ENCODE measurements at places on chromosomes 4 and X. TPM values are rescaled to one million over a fixed set of nuclear protein-coding genes. Genes with fewer than 3 reads are reported as not detected.
A peak's percentile ranks its signal among the peaks of the same experiment; 100 is the strongest.

MAMLD1 gene
- total RNA-seq, result 0.68 TPM

GLOD5 gene
- not detected for total RNA-seq

- H3K4me3 ChIP-seq, result peak overlapping the region; percentile 94
- no peak for DNase-seq
- no peaks in the 10 kb centered on the region for H3K27me3 ChIP-seq
- no peaks in the 10 kb centered on the region for H3K36me3 ChIP-seq
- no peaks in the 10 kb centered on the region for H3K4me1 ChIP-seq
Measured at GRCh38 chrX:87516717-87517121, 883 bp upstream of the KLHL4 start.

PCSK1N gene
- total RNA-seq, result 2.4 TPM

- no peak overlapping the region for H3K4me3 ChIP-seq
- no peak overlapping the region for H3K27ac ChIP-seq
- H3K36me3 ChIP-seq, result no peaks in the 10 kb centered on the region
- H3K27me3 ChIP-seq, result no peaks in the 10 kb centered on the region
Measured at GRCh38 chr4:55609393-55609866, 17.4 kb upstream of the PDCL2 start.

DNA sequence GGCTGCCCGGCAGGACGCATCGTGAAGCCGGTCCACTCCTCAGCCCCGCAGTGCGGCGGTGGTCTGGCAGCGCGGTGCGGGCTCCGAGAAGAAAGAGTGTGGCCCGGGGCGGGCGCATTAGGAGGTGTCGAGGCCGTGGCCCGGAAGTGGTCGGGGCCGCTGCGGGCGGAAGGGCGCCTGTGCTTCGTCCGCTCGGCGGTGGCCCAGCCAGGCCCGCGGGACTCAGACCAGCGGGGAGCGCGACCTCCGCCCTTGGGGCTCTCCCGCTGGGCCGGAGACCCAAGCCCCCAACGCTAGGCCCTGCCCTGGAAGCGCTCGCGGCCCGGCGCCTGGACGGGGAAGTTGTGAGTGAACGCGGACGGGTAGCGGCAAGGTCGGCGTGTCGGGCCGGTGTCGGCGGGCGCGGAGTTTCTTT, 60.0 kb downstream of the HS3ST1 start:
- no peaks in the 10 kb centered on the region for H3K36me3 ChIP-seq
- no peaks in the 10 kb centered on the region for H3K27me3 ChIP-seq
- H3K27ac ChIP-seq, result no peak overlapping the region
- H3K4me3 ChIP-seq, result no peak overlapping the region
- no peaks in the 10 kb centered on the region for H3K4me1 ChIP-seq

CT45A1 gene
- total RNA-seq, result not detected

DNA sequence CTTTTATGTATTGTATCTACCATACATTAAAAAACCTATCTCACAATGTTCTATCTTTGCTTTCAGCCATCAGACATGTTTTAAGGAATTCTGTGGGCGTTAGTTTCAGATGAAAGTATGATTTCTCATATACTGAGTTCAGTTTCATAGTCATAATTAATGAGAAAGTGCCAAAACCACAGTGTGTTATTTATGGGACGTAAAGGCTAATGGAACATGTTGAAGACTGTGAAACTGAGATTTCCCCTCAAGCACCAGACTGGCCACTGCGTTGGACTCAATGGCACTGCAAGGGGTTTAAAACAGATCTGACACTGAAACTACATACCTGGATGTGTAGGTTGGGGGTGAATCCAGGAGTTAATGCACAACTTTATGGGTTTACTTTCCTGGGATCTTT, 32.0 kb downstream of the F8 start:
- DNase-seq, result no peak
- H3K27ac ChIP-seq, result no peak overlapping the region
- no peak overlapping the region for H3K4me3 ChIP-seq
- H3K27me3 ChIP-seq, result no peaks in the 10 kb centered on the region
- H3K36me3 ChIP-seq, result no peaks in the 10 kb centered on the region

MAGED4B gene
- total RNA-seq, result 162 TPM

MAGEB10 gene
- total RNA-seq, result not detected

SLC4A4 gene
- total RNA-seq, result 3.0 TPM

SSX4B gene
- 1.00 TPM for total RNA-seq

- no peaks in the 10 kb centered on the region for H3K36me3 ChIP-seq
- no peak for DNase-seq
- H3K27me3 ChIP-seq, result no peaks in the 10 kb centered on the region
- no peak overlapping the region for H3K27ac ChIP-seq
Measured at GRCh38 chr4:144788469-144788868, 142.5 kb downstream of the HHIP start.

MAGEB17 gene
- total RNA-seq, result not detected

- no peaks in the 10 kb centered on the region for H3K27me3 ChIP-seq
- no peaks in the 10 kb centered on the region for H3K4me1 ChIP-seq
- H3K4me3 ChIP-seq, result no peak overlapping the region
- H3K27ac ChIP-seq, result no peak overlapping the region
- DNase-seq, result no peak
Measured at GRCh38 chr4:70364002-70364401, 3.4 kb downstream of the SMR3A start.

ENPP6 gene
- 0.07 TPM for total RNA-seq

DNA sequence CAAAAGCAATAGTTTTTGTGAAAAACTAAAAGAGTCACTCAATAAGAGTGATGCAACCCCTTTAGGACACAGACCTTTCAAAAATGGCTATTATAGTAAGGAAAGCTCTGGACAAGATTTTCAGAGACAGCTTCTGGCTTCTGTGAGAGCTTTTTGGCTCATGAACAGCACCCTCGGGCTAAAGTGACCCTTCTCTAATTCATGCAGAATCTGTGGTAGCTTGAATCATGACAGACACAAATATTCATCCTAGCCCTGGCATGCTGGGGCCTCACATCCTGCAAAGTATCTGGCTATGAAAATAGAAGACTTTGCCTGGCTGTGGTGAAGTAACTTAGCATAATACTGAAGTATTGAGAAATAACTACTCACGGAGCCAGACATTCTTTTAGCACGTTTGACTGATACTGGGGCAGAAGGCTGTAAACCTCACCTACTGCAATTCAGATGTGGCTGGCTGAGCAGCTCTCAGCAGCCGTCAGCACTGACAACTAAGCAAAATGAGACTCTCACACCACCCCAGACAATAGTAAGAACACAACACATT, 327.3 kb downstream of the MAPK10 start:
- no peak for DNase-seq
- H3K4me1 ChIP-seq, result peaks cover 8% of the 10 kb centered on the region
- H3K27ac ChIP-seq, result no peak overlapping the region
- no peak overlapping the region for H3K4me3 ChIP-seq

MXRA5 gene
- 40.2 TPM for total RNA-seq

DNA sequence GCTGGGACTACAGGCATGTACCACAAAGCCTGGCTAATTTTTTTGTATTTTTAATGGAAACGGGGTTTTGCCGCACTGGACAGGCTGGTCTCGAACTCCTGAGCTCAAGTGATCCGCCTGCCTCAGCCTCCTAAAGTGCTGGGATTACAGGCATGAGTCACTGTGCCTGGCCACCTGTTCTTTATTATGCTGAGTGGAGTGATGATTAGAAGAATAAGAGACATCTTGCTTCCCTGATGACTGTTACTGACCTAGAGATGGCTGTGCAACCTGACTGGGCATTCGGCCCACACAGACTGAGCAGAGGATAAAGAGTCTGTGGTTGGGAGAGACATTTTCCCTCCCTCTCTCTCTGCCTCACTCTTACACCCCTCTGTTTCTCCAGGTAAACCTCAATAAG, 56.7 kb downstream of the SPINK2 start:
- no peaks in the 10 kb centered on the region for H3K27me3 ChIP-seq
- H3K27ac ChIP-seq, result no peak overlapping the region
- no peak overlapping the region for H3K4me3 ChIP-seq
- DNase-seq, result no peak
- H3K36me3 ChIP-seq, result no peaks in the 10 kb centered on the region

GRCh38 chr4:168177546-168178149, 85.3 kb downstream of the ANXA10 start:
- H3K27ac ChIP-seq, result no peak overlapping the region
- H3K4me3 ChIP-seq, result no peak overlapping the region
- H3K36me3 ChIP-seq, result no peaks in the 10 kb centered on the region

P2RY4 gene
- not detected for total RNA-seq

XAGE2 gene
- total RNA-seq, result not detected

SHOX gene
- not detected for total RNA-seq

DNA sequence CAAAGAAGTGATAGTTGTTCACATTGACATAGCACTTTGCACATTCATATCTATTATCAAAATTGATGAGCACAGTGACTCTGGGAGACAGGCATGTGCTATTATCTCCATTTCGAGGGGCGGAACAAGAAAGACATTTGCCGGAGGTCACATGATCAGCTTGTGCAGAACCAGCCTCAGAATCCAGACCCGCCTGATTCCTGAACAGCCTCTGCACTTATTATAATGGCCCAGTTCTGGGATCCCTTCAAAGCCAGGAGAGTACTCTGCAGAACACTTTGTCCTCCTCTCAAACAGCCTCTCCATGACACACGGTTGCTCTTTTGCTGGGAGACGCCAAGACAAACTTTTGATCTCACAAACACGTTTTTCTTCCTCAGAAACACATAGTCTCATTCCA, 48.4 kb downstream of the RWDD4 start:
- H3K27ac ChIP-seq, result no peak overlapping the region
- no peak for DNase-seq
- H3K4me1 ChIP-seq, result no peaks in the 10 kb centered on the region
- H3K36me3 ChIP-seq, result no peaks in the 10 kb centered on the region
- no peaks in the 10 kb centered on the region for H3K27me3 ChIP-seq

GRCh38 chr4:3480528-3481112, 17.5 kb downstream of the DOK7 start:
- H3K27ac ChIP-seq, result no peak overlapping the region
- no peaks in the 10 kb centered on the region for H3K36me3 ChIP-seq
- H3K27me3 ChIP-seq, result no peaks in the 10 kb centered on the region
- peak; percentile 99 for DNase-seq

DNA sequence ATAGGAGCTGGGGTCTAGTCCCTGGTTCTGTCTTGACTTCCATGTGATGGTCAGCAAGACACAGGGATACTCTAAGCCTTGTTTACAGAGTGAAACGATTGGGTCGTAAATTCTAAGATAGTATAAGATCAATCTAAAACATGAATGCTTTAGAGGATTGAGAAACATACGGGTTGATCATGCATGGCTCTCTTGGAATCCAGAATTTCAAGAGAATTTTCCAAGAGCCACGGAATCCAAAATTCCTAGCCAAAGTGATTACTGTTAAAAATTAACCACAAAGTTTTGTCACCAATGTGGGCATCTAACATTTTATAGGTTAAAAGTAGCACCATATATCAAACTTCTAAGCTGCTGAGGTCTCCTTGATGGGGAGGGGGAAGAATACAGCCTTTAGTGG, 16.5 kb downstream of the HS3ST1 start:
- H3K27me3 ChIP-seq, result no peaks in the 10 kb centered on the region
- no peaks in the 10 kb centered on the region for H3K36me3 ChIP-seq
- no peak for DNase-seq
- no peak overlapping the region for H3K4me3 ChIP-seq
- H3K4me1 ChIP-seq, result peaks cover 13% of the 10 kb centered on the region

DNA sequence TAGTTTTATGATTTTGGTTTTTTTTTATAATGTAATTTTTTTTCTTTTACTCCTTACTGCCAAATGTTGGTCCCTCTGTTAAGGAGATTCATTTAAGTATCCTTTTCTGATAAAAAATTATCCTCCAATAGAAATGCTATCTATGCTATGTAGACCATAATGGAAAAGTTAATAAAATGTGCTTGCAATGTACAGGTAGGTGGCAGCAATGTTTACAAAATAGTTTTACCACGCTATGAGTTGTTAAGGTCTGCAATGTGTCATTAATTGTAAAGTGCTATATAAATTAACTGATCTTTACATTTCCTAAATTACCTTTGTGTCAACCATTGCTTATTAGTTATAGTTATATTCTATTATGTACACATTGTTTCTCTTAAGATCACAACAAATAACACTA, 3.8 kb upstream of the CENPC start:
- H3K27ac ChIP-seq, result no peak overlapping the region
- no peak overlapping the region for H3K4me3 ChIP-seq
- no peaks in the 10 kb centered on the region for H3K36me3 ChIP-seq
- no peak for DNase-seq

UGT8 gene
- 4.4 TPM for total RNA-seq

RGN gene
- total RNA-seq, result 2.7 TPM

TNIP3 gene
- total RNA-seq, result 0.18 TPM

GRCh38 chr4:134018846-134019245, 182.7 kb downstream of the PABPC4L start:
- no peaks in the 10 kb centered on the region for H3K4me1 ChIP-seq
- DNase-seq, result no peak
- H3K27ac ChIP-seq, result no peak overlapping the region
- H3K4me3 ChIP-seq, result peak overlapping the region; percentile 51

DNA sequence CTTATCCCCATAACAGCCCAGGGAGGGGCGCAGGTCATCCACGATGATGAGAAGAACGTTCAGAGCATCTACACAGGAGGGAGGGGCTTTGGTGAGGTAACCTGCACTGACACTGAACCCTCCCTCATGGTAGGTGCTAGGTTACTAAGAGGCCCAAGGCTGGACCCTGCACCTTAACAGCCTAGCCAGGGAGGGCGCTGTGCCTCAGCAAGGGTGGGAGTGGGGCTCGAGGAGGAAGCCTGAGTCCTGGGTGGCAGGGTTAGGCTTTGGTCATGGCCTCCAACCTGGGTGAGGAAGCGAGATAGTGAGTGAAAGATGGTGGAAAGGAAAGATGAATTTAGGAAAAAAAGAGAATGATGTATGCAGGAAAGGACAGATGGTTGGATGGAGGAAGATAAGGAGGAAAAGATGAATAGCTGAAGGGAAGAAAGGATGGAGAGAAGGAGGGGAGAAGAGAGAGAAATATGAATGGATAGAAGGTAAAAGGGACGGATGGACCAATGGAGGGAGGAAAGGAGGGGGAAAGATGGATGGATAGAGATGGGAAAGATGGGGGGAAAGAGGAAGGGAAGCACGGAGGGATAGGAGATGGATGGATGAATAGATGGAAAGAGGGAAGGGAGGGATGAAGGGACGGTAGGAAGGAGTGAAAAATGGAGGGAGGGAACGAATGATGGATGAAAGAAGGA, 736 bp downstream of the IDS start:
- H3K4me3 ChIP-seq, result peak overlapping the region; percentile 85
- peak overlapping the region; percentile 66 for H3K27ac ChIP-seq
- no peaks in the 10 kb centered on the region for H3K4me1 ChIP-seq
- no peaks in the 10 kb centered on the region for H3K27me3 ChIP-seq

DNA sequence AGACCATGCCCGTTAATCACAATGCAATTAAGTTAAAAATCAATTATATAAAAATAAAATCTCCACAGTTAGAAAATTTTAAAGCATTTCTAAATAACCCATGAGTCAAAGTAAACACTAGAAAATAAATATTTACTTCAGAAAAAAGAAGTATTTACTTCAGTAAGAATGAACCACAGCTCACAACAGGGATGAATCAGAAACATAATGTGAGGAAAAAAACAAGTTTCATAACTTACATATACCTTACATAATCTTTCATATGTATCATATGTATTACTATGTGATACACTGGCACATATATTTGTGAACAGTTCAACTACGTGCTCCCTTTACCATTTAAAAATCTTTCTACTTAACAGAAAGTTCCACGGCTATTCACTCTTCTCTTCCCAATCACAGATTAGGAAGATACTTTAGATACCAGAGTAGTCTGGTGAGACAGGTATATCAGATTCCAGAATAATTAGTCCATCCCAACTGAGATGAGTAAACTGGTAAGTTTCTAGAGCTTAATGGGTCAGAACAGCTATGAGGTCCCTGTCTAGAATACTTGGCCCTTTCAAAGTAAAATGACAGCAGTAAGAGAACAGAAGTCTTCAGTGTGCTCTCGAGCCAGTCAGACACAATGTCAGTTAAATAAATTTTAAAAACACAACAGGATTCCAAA, 70.3 kb downstream of the SH3RF1 start:
- H3K36me3 ChIP-seq, result peaks cover 5% of the 10 kb centered on the region
- no peak for DNase-seq
- H3K4me3 ChIP-seq, result no peak overlapping the region
- H3K4me1 ChIP-seq, result peaks cover 21% of the 10 kb centered on the region
- H3K27ac ChIP-seq, result no peak overlapping the region

TMPRSS11B gene
- total RNA-seq, result not detected

All from endodermal cell (in vitro differentiated cells).